HS-5 (cell line): ENCODE measurements at places on chromosomes 2 and 18.
A peak's percentile ranks its signal among the peaks of the same experiment; 100 is the strongest.

DNA sequence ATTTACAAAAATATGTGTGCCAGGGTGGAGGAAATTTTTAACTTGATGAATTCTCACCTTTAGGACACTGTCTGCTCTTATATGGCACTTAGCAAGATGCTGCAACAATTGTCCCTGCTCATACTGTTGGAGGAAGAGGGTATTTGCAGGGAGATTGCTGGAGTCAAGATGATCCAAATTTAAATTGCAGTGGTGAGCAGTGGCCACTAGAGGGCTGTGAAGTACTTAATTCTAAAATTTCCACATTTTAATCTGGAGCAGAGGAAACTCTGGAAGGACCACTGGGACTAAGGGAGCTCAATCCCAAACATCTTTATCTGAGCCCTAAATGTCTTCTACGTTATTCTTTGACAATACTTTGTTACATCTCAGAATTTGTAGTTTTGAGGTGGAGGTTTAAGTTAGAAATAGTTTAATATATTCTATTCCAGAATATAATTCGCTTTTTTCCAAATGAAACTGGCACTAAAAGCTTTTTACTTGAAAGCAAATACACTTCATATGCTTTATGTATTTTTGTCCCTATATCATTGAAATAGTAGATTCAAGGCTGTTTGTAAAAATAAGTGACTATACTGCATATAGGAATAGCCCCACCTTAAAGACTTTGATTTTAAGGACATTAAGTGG lies 33.0 kb upstream of the PTH2R start:
- DNase-seq, result peak; percentile 36

- no peak for DNase-seq
These were observed 11.6 kb upstream of the ALLC start for GRCh38 chr2:3646446-3646845.

DNA sequence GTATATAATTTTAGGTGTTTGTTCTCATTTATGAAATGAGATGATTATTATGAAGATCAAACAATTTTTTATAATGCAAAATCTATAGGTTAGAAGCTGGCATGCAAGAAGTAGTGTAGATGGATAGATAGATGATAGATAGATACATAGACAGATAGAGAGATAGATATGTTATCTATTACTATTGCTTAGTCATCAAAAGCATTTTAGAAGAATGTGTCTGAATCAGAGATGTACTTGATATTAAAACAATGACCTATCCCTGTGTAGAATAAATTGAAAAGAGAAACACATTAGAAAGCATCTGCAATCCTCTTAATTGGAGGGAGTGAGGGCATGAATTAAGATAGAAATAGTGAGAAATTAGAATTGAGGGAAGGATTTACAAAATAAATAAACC lies 436.2 kb upstream of the NXPH2 start:
- DNase-seq, result no peak

GRCh38 chr2:32274289-32274688 lies 3.4 kb upstream of the YIPF4 start:
- no peak for DNase-seq
